ENCODE measurements at places on chromosomes 1 and 21. TPM values are rescaled to one million over a fixed set of nuclear protein-coding genes. Genes with fewer than 3 reads are reported as not detected.

PRAMEF6 gene
- total RNA-seq: not detected

CASZ1 gene
- 0.56 TPM for total RNA-seq

GBP7 gene
- total RNA-seq: not detected

MAEL gene
- not detected for total RNA-seq
